ENCODE measurements at places on chromosomes 3 and 15. TPM values are rescaled to one million over a fixed set of nuclear protein-coding genes. Genes with fewer than 3 reads are reported as not detected.
A peak's percentile ranks its signal among the peaks of the same experiment; 100 is the strongest.

- no peak for DNase-seq
Measured at GRCh38 chr3:53169832-53170324, 8.9 kb downstream of the PRKCD start.

- peak; percentile 44 for DNase-seq
Measured at GRCh38 chr15:81312790-81313543, 11.0 kb downstream of the STARD5 start.

GRCh38 chr3:11735638-11736037, 91.9 kb upstream of the VGLL4 start:
- no peak for DNase-seq

GRCh38 chr15:41289953-41290352, 42.4 kb downstream of the OIP5 start:
- no peak for DNase-seq

GRCh38 chr3:18402239-18402799, 22.8 kb downstream of the SATB1 start:
- DNase-seq, result no peak

GRCh38 chr15:87947560-87947959, 309.0 kb downstream of the NTRK3 start:
- DNase-seq, result peak; percentile 33

DNA sequence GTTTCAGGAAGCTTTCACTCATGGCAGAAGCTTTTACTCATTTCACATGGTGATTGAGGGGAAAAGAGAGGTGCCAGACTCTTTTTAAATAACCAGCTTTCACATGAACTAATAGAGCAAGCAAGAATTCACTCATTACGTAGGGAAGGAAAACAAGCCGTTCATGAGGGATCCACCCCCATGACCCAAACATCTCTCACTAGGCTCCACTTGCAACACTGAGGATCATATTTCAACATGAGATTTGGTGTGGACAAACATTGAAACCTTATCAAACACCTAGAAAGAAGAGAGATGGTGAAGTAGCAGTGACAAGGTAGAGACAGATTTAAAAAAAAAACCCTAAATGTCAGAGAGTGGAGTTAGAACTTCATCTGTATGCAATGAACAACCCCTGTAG, 408.6 kb upstream of the PDZRN3 start:
- DNase-seq, result no peak

FANCD2OS gene
- total RNA-seq, result not detected

CLK3 gene
- total RNA-seq, result 41.1 TPM
